BJ (cell line): ENCODE measurements at places on chromosomes 3 and 15.

DNA sequence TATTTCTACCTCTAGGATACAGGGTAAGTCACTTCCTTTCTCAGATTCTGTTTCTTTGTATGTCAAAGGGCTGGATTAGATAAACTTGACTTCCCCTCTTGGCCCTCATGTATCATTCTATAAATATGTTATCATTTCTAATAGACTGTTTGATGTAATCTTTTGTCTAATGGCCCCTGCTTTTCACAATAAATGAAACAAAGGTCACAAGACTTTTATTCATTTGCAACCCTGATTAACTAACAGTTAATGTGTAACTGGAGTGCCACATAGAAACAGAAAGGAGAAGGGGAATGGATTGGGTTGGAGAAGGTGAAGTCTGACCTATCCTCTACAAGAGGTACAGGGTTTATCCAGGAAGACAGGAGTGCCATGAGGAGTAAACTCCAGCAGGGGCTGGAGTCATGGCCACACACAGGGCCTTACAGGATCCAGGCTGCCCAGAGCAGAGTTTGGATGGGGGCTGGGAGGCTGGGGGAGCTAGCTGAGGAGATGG lies 8.0 kb upstream of the B3GNT5 start:
- no peak for DNase-seq

- DNase-seq = no peak
Measured at GRCh38 chr3:126659915-126660886, 5.3 kb upstream of the TXNRD3 start.

DNA sequence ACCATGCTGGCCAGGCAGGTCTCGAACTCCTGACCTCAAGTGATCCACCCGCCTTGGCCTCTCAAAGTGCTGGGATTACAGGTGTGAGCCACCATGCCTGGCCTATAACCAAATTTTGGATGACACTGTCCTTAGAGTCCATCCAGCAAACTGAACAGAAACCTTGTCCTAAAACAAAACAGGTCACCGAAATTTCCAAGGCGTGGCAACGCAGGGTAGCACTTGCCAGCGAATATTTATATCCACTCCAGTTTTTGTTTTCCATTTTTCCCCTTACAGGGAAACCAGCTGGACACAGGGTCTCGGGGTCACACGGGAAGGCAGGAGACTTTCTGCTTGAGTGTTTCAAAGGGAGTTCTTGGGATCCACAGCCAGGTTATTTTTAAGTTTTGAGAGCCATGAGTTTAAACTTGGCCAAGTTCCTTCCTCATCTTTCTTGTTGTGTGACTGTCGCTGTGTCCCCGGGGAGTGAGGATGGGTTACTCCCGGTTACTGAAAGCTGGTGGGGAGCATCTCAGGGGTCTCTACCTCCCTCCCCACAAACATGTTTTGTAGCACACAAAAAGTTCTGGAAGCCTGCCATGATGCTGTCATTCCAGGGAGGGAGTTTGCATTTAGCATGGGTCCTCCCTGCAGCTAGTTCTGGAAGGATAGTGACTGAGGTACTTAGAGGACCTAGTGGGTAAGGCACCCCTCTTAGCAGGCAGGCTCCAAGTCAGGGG lies 12.6 kb downstream of the LIMD1 start:
- no peak for DNase-seq

DNA sequence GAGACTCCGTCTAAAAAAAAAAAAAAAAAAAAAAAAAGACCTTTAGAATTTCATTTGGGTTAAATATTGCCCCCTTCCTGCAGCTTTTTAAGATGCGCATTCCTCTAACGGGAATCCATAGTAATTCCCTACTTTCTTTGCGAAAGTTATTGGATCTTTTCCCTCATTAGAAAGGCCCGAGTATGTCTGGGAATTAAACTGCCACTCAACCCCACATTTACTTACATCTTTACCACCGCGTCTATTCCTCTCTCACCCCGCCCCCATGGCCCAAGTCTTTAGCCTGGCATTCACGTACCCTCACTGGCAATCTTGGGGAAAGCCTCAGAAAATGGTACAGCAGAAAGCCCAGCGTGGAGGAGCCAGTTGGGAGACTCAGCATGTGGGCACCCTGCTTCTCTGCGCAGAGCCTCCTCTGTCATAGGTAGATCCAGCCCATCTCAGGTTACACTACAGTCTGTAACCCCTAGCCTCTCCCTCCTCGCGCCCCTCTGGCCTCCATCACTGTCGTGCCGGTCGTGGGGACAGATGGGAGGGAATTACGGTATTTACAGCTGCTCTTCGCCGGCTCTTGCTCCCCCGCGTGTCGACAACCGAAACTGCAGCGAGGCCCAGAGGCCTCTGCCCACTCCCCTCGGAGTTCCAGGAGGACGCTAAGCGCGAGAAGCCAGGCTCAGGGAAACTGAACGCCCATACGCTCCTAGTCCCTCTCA lies 6.4 kb upstream of the ANKDD1A start:
- DNase-seq = no peak

DNA sequence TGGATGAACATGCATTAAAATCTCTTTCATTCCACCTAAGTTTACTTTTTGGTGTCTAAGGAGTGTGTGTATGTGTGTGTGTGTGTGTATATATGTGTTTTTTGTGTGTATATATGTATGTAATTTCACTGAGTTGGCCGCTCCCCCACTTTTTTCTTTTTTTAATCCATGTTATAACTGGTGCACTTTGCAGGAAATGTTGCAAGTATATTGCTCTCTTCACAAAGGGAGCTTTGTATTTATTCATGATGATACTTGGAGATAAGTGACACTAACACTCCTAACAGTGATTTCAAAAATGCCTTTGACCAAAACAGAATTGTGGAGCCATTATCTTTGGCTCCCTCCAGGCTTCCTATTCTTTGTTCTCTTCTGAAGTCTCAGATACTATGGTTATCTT lies 95.8 kb downstream of the FNDC3B start:
- no peak for DNase-seq

- DNase-seq = no peak
Measured at GRCh38 chr15:42502477-42502876, 7.0 kb downstream of the SNAP23 start.

- DNase-seq = no peak
Measured at GRCh38 chr3:187098923-187099512, 40.3 kb downstream of the RPL39L start.

DNA sequence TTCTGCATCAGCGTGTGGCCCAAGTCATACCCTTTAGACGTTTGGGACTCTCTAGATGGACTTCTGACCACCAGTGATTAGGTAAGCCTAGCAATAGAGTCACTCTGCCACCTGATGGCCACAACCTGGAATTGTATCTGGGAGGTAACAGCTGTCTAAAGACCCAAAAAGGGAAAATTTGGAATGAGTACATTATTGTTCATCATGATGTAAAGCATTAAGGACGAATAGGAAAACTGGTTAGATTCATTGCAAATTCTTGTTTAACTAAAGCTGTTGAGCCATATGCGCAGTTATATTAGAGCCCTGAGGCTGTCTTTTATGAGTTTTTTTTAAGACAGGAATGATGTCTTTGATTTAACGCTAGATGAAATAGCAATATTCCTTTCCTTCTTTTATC lies 63.6 kb downstream of the FAM81A start:
- DNase-seq = no peak

GRCh38 chr3:113247675-113248458 lies 36.5 kb downstream of the BOC start:
- DNase-seq = no peak

DNA sequence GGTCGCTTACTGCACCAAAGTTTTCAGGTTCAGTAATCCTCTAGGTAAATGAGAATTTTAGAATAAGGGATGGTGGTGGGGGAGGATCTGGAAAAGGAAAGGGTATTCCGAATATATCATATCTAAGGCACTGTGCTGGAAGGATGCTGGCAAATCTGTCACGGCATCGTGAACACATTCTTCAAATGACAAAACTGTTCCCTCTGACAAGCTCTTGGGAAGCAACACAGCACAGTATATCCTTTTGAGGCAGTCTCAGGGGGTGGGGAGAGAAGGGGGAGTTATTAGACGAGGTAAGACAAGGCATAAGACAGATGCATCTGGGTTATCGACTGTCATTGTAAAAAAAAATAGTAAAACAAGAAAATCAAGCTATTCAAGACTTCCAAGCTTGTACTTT lies 289.6 kb upstream of the LRRN1 start:
- no peak for DNase-seq

- no peak for DNase-seq
Measured at GRCh38 chr3:179701176-179701827, 48.5 kb downstream of the USP13 start.

DNA sequence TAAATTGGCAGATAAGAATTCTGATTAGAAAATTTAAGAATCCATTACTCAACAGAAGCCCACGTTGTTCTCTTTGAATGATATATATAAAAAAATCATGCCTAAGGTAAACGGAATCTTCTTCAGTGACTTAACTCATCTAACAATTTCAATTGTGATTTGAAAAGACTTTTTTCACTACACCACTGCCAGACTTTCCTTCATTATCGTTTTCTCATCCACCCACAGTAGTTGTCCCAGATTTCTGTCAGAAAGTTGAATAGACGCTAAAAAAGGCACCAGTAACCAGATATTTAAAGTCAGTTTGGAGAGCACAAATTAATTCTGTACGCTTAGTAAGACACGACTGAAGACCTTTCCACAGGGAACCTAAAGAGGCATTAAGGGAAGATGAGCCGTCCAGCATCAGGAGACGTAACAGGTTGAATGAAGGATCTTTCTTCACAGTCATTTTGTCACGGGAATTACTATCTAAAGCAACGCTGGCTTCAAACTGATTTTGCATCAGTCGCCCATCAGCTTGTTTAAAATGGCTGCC lies 1.3 kb downstream of the HIGD1A start:
- no peak for DNase-seq

DNA sequence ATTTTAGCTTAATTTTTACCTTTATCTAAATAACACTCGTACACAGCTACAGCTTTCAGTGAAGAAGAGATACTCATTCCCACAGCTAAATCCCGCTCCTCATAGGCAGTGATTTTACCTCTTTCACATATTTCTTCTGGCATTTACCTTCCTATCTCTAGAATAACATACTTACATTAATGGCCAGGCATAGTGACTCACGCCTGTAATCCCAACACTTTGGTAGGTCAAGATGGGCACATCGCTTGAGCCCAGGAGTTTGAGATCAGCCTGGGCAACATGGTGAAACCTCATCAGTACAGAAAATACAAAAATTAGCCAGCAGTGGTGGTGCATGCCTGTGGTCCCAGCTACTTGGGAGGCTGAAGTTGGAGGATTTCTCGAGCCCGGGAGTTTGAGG lies 80.2 kb downstream of the PPARG start:
- no peak for DNase-seq

DNA sequence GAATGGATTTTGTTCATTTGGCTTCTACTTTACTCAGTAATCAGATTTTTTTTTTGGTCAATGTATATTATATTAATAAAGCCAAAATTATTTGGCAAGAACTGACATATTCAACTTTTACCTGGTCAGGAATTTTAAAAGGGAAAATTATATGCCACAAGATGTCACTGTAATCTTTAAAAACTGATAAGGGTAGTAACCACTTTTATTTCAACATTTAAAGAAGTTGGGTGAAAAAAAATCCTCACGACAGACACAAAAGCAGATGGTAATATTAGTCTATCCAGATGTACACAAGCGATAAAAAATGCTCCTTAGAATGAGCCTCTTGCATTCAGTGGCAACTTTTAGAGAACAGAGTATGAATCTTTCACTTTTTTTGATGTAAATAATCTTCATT lies 101.9 kb downstream of the SERPINI1 start:
- no peak for DNase-seq

GRCh38 chr3:13715961-13716360 lies 163.9 kb downstream of the WNT7A start:
- DNase-seq = no peak

DNA sequence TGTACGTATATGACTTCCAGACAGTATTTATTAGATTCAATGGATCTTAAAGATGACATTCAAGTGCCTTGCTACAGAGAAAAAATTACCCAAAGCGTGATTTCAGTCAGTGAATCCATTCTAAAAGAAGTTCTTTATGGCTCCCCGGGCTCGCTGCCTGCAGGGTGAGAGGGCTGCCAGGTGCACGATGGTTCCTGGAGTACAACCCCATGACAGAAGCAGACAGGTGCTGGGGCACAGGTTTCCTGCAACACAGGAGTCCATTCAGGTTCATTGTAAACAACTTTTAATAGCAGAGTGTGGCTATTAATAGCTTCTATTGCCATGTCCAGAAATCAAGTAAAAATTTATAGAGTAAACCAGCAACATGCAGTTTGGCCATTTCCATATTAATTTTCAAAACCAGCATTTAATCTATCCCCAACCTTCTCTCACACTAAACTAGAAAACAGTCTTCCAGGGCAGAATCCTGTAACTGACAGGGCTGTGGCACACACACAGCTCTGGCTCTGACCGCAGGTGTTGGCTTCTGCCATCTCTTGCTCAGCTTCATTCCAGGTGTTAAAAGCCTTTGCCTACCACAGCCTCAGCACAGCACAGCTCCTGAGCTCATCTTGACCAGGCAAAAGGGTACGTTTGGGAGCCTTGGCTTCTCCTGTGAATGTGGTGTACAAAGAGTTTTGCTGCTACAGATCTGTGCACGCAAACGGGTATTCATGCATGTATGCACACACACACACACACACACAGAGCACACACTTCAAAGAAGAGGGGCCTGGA lies 185.9 kb downstream of the MEX3B start:
- DNase-seq = no peak
